H1 (cell line): ENCODE measurements at places on chromosomes 11 and 22. TPM values are rescaled to one million over a fixed set of nuclear protein-coding genes. Genes with fewer than 3 reads are reported as not detected.

Gene GRIA4
- 18.8 and 21.8 TPM in 2 replicates for total RNA-seq

Gene C1QTNF6
- 3.1 and 4.6 TPM in 2 replicates for total RNA-seq

Gene DGCR6
- 0.82 and 0.96 TPM in 2 replicates for total RNA-seq

DNA sequence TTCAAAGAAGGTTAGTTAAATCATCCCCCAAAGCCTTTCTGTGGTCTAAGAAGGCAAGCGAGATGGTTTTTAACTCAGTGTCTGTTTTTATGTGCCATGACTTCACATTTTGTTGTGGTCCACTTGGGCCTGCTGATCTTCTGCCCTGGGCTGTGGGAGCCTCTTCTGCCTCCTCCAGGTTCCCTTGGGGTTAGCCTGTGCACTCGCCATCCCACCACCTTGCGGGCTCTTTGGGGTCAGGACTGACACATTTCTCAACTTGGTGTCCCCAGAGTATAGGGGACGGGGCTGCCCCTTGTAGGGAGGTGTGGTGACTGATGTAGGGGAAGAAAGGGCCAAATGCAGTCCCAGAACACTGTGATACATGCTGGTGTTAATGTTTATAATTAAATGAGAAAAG lies 207.0 kb downstream of the TBC1D22A start:
- no peak for DNase-seq

GRCh38 chr22:29712119-29712518 lies 7.7 kb upstream of the CABP7 start:
- DNase-seq = no peak

DNA sequence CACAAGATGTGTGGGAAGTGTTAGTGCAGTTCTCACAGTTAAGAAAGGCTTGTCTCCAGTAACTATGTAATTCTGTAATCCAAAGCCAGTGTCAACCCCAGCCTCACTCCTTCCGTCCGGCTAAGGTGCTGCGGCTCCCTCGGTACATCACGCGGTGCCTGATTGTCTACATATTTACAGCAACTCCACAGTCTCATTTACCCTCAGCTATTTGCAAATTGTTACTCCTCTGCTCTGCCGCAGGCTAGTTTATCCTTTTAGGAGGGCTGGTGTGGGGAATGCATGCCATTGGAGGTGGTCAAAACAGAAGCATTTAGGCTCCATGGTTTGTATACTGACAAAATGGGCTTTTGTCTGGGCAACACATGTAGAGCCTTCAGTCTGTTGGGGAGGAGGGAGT lies 358.3 kb downstream of the METTL15 start:
- DNase-seq = no peak

DNA sequence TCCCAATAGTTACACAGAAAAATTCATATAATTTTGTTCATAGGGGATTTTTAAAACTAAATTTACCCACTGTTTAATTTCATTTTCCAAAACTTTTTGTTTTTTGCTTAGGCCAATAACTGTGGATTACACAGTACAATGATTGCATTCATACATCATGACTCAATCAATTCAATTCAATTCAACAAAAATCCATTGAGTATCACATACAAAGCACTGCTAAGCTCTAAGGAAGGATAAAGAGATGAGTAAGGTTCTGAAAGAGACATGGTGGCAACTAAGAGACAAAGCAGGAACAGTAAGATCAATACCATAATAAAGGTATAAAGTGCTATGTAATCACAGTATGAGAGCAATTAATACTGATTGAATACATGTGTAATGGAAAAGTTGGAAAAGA lies 9.4 kb upstream of the LAYN start:
- DNase-seq = no peak

DNA sequence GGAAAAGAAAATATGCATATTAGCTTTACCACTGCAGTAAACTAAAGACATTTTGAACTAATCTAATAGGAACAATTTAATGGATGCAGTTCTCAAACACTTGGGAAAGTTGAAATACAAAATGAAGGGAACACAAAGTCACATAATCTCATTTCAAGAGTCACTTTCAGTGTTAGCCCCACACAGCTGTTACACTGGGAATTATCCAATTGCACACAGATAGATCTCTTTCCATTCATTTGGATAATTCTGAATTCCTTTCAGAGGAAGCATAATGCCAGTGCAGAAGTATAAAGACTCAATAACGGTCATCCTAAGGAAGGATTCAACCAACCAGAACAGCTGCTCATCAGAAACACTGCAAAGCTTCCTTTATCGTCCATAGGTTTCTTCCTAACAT lies 173.3 kb downstream of the GRIA4 start:
- DNase-seq = no peak

DNA sequence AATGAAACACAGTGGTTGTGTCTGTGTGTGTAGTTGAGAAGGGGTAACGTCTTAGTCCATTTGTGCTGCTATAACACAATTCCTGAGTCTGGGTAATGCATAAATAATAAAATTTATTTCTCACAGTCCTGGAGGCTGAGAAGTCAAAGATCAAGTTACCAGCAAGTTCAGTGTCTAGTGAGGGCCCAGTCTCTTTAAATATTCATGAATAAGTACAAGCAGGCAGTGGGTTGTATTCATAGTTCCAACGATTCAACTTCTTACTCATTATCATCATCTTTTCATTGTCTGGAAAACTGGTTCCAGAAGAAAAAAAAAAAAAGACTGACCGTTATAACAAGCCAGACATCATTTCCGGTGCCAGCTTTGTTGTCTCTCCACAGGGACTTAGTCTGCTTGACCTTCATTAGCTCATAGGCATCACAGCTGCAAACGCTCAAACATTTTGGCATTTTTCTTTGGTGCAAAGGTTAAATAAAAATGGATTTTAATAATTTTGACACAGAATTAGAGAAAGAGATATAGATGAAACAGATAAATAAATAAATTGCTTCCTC lies 1297.5 kb downstream of the LRRC4C start:
- no peak for DNase-seq

GRCh38 chr11:4890279-4890678 lies 8.6 kb downstream of the OR51T1 start:
- no peak for DNase-seq

DNA sequence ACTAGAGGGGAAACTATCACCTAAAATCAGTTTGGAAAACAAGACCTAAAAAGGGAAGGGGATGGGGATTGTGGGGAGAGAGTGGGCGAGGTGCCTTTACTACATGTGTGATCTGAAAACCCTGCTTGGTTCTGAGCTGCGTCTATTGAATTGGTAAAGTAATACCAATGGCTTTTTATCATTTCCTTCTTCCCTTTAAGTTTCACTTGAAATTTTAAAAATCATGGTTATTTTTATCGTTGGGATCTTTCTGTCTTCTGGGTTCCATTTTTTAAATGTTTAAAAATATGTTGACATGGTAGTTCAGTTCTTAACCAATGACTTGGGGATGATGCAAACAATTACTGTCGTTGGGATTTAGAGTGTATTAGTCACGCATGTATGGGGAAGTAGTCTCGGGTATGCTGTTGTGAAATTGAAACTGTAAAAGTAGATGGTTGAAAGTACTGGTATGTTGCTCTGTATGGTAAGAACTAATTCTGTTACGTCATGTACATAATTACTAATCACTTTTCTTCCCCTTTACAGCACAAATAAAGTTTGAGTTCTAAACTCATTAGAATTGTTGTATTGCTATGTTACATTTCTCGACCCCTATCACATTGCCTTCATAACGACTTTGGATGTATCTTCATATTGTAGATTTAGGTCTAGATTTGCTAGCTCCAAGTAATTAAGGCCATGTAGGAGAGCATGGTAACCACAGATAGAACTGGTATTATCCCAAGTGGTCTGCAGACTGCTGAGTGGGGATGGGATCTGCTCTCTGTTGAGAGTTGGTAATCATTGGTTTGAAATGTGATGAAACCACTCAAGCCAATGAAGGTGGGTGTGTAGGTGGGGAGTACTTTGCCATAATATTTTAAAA lies 3.6 kb downstream of the NEAT1 start:
- DNase-seq = no peak

- no peak for DNase-seq
Observed at GRCh38 chr11:112150517-112150916, 13.4 kb downstream of the IL18 start.
